ENCODE measurements at places on chromosomes 16 and 17. TPM values are rescaled to one million over a fixed set of nuclear protein-coding genes. Genes with fewer than 3 reads are reported as not detected.
A peak's percentile ranks its signal among the peaks of the same experiment; 100 is the strongest.

DNA sequence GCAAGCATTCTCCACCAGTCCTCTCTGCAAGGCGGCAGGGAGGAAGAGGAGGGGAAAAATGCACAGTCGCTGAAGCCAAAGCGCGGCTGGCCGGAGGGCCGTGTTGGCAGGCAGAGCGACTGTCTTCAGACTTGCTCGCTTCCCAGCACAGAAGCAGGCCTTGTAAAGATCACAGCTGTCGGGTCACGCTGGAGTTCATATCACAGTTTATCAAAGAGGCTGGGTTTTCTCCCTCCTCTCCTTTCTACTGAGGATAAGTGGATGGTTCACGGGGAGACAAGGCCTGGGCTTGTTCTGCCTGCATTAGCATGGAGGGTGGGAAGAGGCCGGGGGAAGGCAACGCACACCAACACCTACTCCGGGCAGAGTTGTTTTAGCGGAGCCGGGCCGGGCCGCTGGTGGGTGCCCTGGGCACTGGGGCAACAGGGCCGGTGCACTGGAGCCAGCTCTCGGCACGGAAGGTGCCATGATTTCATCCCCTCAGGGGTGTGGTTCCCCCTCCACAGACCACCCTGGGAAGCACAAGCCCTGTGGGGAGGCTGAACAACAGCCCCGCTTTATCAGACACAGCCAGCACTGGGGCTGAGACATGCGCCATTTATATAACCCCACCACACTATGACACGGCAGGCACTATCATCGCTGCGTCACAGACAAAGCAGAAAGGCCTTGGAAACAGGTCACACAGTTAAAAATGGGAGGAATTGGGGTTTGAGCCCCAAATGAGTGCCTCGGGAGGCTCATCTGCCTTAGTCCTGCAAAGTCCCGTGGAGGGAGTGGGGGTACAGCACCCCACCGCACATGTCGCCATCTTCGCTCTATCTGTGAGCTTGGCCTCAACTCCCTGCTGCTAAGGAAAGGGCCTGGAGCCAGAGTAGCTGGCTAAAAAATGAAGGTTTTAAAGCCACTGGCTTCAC lies 40.3 kb upstream of the MTSS2 start:
- no peak for DNase-seq
- no peaks in the 10 kb centered on the region for H3K36me3 ChIP-seq
- H3K27ac ChIP-seq: no peak overlapping the region
- no peaks in the 10 kb centered on the region for H3K4me1 ChIP-seq
- no peaks in the 10 kb centered on the region for H3K27me3 ChIP-seq
- H3K4me3 ChIP-seq: no peak overlapping the region

GRCh38 chr17:56793531-56793930 lies 40.2 kb downstream of the C17orf67 start:
- peaks cover 2% of the 10 kb centered on the region for H3K4me1 ChIP-seq
- H3K36me3 ChIP-seq: peaks cover 13% of the 10 kb centered on the region
- no peaks in the 10 kb centered on the region for H3K27me3 ChIP-seq
- H3K4me3 ChIP-seq: no peak overlapping the region
- no peak for DNase-seq

DNA sequence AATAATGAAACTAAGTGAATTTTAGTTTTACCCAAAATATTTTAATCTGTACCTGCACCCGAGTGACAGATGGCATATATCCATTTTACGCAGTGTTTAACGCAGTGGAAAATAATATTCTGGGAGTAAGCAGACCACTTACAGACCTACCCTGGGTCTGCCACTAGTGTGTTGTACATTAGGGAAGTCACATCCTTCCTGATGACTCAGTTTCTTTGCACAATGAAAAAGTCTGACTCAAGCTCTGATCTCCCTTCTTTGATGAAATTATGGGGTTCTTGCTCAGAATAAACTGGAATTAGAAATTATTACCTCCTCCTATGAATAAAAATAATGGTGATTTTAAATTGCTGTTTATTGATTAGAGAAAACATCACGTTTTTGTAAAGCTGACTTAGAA lies 123.2 kb upstream of the AXIN2 start:
- no peaks in the 10 kb centered on the region for H3K4me1 ChIP-seq
- H3K27ac ChIP-seq: no peak overlapping the region
- no peak for DNase-seq
- no peak overlapping the region for H3K4me3 ChIP-seq
- no peaks in the 10 kb centered on the region for H3K27me3 ChIP-seq
- H3K36me3 ChIP-seq: no peaks in the 10 kb centered on the region

- no peak overlapping the region for H3K4me3 ChIP-seq
- no peaks in the 10 kb centered on the region for H3K36me3 ChIP-seq
- DNase-seq: no peak
- H3K27me3 ChIP-seq: peaks cover 4% of the 10 kb centered on the region
- H3K27ac ChIP-seq: no peak overlapping the region
Measured at GRCh38 chr16:86634292-86634691, 55.9 kb downstream of the FOXL1 start.

DNA sequence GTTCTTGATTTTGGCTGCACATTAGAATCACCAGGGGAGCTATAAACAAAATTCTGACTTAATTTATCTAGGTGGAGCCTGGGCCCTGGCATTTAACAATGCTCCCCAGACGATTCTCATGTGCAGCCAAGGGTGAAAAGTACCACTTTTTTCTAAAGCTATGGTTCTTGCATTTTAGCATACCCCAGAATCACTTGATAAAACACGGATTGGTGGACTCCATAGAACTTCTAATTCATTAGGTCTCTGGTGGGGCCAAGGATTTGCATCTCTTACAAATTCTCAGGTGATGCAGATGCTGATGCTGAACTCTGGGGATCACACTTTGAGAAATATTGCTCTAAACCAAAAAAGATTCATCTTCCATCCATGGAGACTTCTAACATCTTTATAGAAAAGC lies 74.5 kb downstream of the RPGRIP1L start:
- H3K36me3 ChIP-seq: no peaks in the 10 kb centered on the region
- no peak overlapping the region for H3K27ac ChIP-seq
- no peaks in the 10 kb centered on the region for H3K27me3 ChIP-seq
- H3K4me3 ChIP-seq: no peak overlapping the region
- H3K4me1 ChIP-seq: peaks cover 3% of the 10 kb centered on the region

GRCh38 chr16:28925386-28926228 lies 569 bp upstream of the RABEP2 start:
- peaks cover 4% of the 10 kb centered on the region for H3K36me3 ChIP-seq
- H3K4me1 ChIP-seq: peaks cover 20% of the 10 kb centered on the region
- no peaks in the 10 kb centered on the region for H3K27me3 ChIP-seq
- H3K27ac ChIP-seq: peak overlapping the region; percentile 96
- DNase-seq: peak; percentile 89
- H3K4me3 ChIP-seq: peak overlapping the region; percentile 89

DNA sequence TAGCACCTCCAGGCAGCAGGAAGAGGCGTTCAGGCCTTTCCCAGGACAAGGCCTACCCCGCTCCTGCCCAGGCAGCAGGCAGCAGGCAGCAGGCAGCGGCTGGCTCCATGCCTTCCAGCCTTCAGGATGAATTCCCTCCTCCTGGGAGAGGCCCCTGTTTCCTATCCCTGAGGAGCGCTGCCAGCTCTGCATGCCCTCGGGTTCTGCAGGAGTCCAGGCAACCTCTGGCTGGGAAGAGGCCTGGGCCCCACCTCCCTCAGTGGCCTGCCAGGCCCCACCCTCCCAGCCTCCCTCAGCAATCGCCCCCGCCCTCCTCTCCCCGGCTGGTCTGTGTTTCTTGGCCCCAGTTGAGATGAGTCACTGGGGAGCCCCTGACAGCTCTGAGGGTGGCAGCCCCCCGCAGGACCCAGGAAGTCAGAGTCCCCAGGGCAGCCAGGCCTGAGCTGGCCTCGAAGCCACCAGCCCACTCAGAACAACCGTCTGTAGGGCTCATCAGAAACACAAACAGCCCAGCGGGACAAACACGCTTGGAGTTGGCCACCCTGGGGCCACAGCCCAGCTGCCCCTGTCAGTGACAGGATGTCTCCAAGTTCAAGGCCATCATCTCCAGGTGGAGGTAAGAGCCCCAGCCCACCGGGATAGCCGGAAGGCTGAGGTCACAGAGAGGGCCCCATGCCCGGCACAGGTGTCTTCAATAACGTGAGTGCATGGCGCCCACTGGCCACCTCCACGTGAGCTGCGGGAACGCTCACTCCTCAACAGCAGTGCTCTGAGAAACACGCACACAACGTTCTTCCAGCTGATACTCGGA lies 39.5 kb upstream of the CIBAR2 start:
- H3K36me3 ChIP-seq: no peaks in the 10 kb centered on the region
- H3K27me3 ChIP-seq: no peaks in the 10 kb centered on the region
- H3K4me3 ChIP-seq: no peak overlapping the region
- DNase-seq: no peak
- no peaks in the 10 kb centered on the region for H3K4me1 ChIP-seq
- no peak overlapping the region for H3K27ac ChIP-seq

GRCh38 chr17:34178092-34178491 lies 77.0 kb upstream of the CCL2 start:
- no peak for DNase-seq
- no peak overlapping the region for H3K27ac ChIP-seq
- H3K36me3 ChIP-seq: no peaks in the 10 kb centered on the region
- peaks cover 50% of the 10 kb centered on the region for H3K27me3 ChIP-seq
- no peak overlapping the region for H3K4me3 ChIP-seq

- no peaks in the 10 kb centered on the region for H3K36me3 ChIP-seq
- H3K27ac ChIP-seq: no peak overlapping the region
- H3K4me1 ChIP-seq: no peaks in the 10 kb centered on the region
- no peak for DNase-seq
Measured at GRCh38 chr16:85455534-85455933, 157.6 kb upstream of the GSE1 start.

DNA sequence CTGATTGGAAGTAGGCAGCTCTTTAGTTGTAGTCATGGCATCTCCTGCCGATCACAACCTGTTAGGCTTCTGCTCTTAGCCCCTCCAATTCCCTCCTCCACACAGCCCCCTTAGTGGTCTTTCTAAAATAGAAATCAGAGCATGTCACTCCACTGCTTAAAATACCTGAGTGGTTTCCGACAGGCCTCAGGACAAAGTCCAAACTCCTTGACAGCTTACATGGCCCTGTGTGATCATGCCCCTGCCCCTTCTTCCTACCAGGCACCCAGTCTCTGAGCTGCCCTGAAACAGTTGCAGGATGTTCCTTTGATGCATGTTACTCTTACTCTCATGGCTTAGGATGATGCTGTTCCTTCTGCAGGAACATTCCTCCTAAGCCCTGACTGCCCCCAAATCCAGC lies 147.3 kb downstream of the AATF start:
- H3K4me3 ChIP-seq: no peak overlapping the region
- no peaks in the 10 kb centered on the region for H3K27me3 ChIP-seq
- H3K4me1 ChIP-seq: peaks cover 21% of the 10 kb centered on the region
- H3K36me3 ChIP-seq: peaks cover 8% of the 10 kb centered on the region
- H3K27ac ChIP-seq: no peak overlapping the region

DNA sequence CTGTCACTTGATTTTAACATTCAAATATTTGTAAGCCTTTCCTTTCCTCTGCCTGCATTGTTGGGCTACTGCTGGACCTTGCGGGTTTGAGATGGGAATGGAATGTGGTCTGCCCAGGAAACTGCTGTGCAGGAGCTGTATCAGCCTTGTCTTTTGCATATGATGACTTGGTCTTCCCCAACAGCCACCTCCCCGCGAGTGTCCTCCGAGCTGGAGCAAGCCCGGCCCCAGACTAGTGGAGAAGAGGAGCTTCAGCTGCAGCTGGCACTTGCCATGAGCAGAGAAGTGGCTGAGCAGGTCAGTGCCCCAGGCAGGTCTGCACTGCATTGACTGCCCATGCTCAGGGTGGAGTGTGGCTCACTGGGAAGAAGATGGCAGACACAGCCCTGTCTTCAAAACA lies 52.8 kb downstream of the B9D1 start:
- H3K4me3 ChIP-seq: no peak overlapping the region
- peaks cover 34% of the 10 kb centered on the region for H3K4me1 ChIP-seq
- no peak overlapping the region for H3K27ac ChIP-seq
- no peaks in the 10 kb centered on the region for H3K36me3 ChIP-seq

GRCh38 chr17:44416558-44417289 lies 27.3 kb upstream of the ITGA2B start:
- no peaks in the 10 kb centered on the region for H3K27me3 ChIP-seq
- H3K36me3 ChIP-seq: peaks cover 21% of the 10 kb centered on the region
- peaks cover 16% of the 10 kb centered on the region for H3K4me1 ChIP-seq
- H3K4me3 ChIP-seq: no peak overlapping the region
- no peak overlapping the region for H3K27ac ChIP-seq

GRCh38 chr16:23692190-23692837 lies 13.6 kb downstream of the PLK1 start:
- H3K4me3 ChIP-seq: no peak overlapping the region
- H3K27me3 ChIP-seq: no peaks in the 10 kb centered on the region
- DNase-seq: no peak
- H3K4me1 ChIP-seq: no peaks in the 10 kb centered on the region

GRCh38 chr16:73000020-73000906 lies 47.7 kb downstream of the ZFHX3 start:
- H3K4me1 ChIP-seq: no peaks in the 10 kb centered on the region
- no peak for DNase-seq
- H3K36me3 ChIP-seq: no peaks in the 10 kb centered on the region
- no peaks in the 10 kb centered on the region for H3K27me3 ChIP-seq

DNA sequence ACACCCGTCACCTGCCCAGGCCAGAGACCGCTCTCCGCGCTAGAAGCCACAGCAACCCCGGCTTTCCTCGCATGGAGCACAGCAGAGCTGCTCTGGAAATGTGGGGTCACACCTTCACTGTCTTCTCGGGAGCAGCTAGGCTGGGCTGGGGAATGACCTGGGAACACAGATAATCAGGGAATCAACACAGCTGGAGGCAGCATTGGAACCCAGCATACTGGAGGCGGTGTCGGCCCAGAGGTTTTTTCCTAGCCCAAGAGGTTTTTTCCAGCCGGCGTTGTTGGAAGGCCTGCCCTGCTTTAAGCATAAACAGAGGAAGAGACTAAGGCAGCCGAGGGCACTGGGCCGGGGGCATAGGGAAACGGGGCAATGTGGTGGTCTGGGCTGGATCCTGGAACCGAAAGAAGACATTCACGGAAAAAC lies 791 bp upstream of the PLD6 start:
- H3K27me3 ChIP-seq: no peaks in the 10 kb centered on the region
- peak overlapping the region; percentile 40 for H3K27ac ChIP-seq
- H3K4me1 ChIP-seq: peaks cover 38% of the 10 kb centered on the region
- H3K36me3 ChIP-seq: peaks cover 8% of the 10 kb centered on the region

DNA sequence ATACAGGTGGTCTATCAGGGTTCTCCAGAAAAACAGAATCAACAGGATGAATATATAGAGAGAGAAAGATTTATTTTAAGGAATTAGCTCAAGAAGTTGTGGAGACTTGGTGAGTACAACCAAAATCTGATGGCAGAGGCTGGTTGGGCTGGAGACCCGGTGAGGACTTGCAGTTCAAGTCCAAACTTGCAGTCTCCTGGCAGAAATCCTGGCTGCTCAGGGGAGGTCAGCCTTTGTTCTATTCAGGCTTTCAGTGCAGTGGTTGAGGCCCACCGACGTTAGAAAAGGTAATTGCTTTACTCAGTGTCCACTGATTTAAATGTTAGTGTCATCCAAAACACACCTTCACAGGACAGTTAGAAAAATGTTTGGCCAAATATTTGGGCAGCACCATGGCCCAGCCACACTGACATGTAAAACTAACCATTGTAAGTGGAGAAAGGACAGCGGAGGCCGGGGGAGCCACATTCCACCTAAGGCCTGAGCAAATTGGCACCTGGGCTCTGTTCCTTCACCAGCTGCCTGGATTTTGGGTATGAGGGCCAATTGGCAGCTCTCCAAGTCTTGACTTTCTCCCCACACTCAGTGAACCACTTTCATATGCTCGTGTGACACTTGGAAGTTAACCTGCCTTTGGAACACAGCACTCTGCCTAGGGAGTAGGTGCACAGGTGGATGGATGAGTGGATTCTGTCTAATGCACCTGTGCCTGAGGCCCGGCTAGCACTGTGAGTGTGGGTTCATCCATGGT lies 54.7 kb downstream of the CACNG5 start:
- H3K27ac ChIP-seq: no peak overlapping the region
- H3K4me1 ChIP-seq: no peaks in the 10 kb centered on the region
- no peak for DNase-seq
- H3K4me3 ChIP-seq: no peak overlapping the region
- H3K36me3 ChIP-seq: no peaks in the 10 kb centered on the region

CDK10 gene
- 94.2 TPM for total RNA-seq

XAF1 gene
- total RNA-seq: 261 TPM

DDX52 gene
- 35.9 TPM for total RNA-seq

TCF25 gene
- total RNA-seq: 181 TPM

TBC1D3H gene
- total RNA-seq: not detected
